ENCODE measurements at places on chromosomes 11 and 22.

GRCh38 chr11:71406681-71407080 lies 41.5 kb downstream of the DHCR7 start:
- no peak for DNase-seq

DNA sequence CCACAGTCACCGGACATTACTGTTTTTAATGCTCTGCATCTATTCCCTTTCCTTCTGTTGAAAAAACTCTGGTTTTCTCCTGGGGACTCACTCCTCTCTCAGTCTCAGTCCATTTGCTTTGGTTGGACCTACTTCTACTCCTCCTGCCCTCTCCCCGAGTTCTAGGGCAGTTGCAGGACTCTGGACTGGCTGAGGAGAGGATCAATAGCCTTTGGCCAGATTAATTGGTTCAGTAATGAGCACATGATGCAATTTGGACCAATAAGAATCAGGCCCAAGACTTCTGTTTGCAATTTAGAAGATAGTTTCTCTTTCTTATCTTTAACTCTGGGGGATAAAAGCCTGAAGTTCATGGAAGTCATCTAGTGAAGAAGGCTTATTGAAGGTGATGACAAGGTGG lies 15.3 kb upstream of the TPH1 start:
- no peak for DNase-seq

DNA sequence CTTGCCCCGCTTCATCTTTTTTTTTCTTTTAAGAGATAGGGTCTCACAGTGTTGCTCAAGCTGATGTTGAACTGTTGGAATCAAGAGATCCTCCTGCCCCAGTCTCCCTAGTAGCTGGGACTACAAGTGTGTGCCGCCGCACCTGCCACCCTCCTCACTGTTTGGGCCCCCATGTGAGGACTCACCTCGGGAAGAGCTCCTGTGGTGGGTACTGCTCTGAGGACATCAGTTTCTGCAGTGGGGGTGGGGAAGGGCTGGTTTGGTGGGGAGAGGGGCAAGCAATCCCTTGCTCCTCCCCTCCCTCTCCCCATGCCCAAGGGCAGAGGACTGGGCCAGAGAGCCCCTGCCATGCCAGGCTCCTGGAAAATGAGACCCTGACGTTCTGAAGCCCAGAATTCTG lies 1.5 kb upstream of the SLC16A8 start:
- DNase-seq: no peak

GRCh38 chr22:50258361-50259292 lies 2.9 kb downstream of the MAPK12 start:
- DNase-seq: no peak

DNA sequence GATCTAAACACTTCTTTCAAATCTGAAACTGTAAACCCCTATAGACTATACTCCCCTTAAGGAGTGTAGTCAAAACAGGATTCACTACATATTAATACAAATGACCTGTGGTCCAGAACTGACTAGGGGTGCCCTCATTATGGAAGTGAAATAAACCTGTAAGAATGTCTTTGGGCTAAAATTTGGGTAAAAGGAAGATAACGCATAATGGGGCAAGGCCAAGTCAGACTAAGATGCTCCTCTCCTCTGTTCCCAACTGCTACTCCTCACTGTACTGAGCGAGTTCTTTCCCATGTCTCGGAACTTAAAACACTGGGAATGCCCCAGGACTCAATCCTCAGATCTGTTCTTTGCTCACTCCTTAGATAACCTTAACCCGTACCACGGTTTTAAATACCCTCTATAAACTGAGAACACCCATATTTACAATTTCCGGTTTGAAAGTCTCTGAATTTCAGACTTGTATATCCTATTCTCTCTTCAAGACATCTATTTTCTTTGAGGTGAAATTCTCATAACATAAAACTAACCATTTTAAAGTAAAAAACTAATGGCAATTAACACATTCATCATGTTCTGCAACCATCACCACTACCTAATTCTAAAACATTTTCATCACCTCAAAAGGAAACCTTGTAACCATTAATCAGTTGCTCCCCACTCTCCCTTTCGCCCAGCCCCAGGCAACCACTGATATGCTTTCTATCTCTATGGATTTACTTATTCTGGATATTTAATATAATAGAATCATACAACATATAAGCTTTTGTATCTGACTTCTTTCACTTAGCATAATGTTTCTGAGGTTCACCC lies 4.0 kb downstream of the THAP12 start:
- DNase-seq: peak; percentile 64

- no peak for DNase-seq
These were observed 14.6 kb downstream of the MACROD1 start for GRCh38 chr11:64151337-64151736.

DNA sequence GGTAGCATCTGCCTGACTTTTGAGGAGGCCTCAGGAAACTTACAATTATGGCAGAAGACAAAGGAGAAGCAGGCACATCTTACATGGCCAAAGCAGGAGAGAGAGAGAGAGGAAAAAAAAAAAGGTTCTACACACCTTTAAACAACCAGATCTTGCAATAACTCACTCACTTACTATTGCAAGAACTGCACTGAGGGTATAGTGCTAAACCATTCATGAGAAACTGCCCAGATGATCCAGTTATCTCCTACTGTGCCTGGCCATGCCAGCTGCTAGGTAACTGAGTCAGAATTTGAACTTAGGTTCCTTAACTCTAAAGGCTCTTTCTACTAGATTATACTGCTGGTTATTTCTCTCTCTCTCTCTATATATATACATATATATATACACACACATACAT lies 7.3 kb downstream of the HORMAD2 start:
- no peak for DNase-seq

GRCh38 chr11:76524461-76524860 lies 79.6 kb downstream of the EMSY start:
- no peak for DNase-seq

DNA sequence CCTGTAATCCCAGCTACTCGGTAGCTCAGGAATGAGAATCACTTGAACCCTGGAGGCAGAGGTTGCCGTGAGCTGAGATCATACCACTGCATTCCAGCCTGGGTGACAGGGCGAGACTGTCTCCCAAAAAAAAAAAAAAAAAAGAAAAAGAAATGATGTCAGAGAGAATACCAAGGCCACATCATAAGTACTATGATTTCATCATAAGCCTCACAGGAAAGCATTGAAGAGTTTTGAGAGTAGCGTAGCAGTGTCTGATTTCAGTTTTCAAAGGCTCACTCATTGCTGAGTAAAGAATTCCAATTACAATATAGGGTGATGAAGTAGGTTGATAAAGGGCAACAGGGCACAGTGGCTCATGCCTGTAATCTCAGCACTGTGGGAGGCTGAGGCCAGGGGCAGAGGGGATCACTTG lies 88.8 kb downstream of the MRTFA start:
- no peak for DNase-seq

GRCh38 chr11:78265326-78265725 lies 76.6 kb downstream of the USP35 start:
- no peak for DNase-seq

DNA sequence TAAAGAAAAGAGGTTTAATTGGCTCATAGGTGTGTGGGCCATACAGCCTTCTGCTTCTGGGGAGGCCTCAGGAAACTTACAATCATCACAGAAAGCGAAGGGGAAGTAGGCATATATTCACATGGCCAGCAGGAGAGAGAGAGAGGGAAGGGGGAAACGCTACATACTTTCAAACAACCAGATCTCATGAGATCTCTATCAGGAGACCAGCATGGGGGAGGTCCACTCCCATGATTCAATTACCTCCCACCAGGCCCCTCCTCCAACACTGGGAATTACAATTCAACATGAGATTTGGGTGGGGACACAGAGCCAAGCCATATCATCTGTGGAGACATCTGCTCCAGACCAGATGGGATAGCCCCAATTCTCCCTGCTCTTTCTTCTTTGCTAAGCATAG lies 866.0 kb downstream of the BRD1 start:
- DNase-seq: no peak

DNA sequence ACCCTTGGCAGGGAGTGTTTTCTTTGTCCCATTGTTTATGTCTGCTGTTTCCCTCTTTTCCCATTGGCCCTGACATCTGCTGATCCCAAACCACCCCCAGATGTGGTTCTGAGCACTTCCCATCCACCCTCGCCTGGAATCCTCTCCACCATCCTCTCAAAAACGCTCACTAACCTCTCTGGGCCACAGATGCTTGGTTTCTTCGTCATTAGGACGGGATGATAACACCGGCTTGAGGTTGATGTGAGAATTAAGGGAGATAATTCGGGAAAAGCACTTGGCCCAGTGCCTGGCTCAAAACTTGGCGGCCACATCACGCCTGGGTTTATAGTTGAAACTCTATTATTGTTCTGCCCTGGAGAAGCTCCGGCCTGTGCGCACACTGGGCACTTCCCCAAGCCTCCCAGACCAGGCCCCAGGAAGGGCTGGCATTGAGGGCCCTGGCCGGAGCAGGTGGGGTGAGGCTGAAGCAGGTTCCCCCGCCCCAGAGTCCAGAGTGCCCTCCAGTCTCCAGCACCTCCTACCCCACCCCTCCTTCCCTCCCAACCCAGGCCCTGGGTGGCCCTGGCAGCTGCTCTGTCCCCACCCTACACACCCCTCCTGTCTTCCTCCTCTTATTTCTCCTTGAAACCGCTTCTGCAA lies 63.7 kb downstream of the CYTH4 start:
- no peak for DNase-seq

DNA sequence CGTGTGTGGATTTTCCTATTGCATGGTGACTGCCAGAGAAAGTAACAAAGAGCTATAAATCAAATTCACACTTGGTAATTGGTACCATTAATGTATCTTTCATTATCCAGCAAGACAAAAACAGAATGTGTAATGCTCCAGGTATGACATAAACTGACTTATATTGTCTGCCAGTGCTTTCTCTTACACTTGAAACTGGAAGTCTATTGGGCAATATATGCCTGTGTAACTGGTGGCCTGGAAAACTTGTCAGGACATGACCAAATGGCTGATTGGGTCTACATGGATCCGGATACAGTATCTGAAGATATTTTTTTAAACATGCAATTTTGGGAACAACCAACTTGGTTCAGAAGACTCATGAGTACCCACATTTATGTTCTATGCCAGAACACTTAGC lies 174.6 kb upstream of the ARHGAP42 start:
- DNase-seq: no peak

DNA sequence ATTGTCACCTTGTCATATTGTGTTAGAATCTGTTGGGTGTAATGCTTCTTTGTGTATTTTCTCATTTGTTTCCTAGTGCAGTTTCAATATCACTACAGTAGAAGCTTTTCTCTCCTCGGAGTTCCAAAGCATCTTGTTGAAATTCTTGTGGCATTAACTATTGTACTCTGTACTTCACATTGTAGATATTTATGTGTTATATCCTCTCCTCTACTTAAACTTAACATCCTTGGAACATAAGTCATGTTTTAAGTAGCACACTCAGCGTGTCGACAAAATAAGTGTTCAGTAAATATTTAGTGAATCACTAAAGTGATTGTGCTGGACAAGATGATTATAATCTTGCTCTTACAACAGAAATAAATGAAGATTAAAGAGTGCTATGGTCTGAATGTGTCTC lies 201.7 kb downstream of the ARHGAP42 start:
- DNase-seq: no peak

- DNase-seq: no peak
These were observed 25.9 kb downstream of the OTOG start for GRCh38 chr11:17572791-17573460.

DNA sequence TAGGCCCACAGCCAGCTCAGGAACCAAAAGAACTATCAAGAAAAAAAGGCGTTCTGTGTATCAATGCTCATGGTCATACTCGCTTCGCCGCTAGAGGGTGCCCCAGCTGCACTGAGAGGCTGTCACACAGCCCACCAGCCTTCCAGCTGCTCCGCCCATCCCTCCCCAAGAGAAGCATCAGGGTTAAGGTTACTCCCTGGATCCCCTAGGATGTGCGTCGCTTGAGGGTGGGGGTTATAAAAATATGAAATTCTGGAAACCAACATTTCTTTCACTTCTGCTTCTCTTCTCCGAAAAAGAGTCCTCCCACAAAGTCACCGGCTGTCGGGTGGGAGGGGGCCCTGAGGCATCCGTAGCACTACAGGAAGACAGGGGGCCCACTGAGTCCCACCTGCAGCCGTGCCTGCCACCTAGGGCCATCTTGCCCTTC lies 1.7 kb downstream of the CBX6 start:
- DNase-seq: peak; percentile 90

GRCh38 chr11:34299284-34299972 lies 58.4 kb downstream of the ABTB2 start:
- no peak for DNase-seq
